Activated effector memory CD4-positive, alpha-beta T cell treated with Interleukin-2 at 50 U/mL for 16 hours (primary cell): ENCODE measurements at places on chromosomes 12 and 14.

DNA sequence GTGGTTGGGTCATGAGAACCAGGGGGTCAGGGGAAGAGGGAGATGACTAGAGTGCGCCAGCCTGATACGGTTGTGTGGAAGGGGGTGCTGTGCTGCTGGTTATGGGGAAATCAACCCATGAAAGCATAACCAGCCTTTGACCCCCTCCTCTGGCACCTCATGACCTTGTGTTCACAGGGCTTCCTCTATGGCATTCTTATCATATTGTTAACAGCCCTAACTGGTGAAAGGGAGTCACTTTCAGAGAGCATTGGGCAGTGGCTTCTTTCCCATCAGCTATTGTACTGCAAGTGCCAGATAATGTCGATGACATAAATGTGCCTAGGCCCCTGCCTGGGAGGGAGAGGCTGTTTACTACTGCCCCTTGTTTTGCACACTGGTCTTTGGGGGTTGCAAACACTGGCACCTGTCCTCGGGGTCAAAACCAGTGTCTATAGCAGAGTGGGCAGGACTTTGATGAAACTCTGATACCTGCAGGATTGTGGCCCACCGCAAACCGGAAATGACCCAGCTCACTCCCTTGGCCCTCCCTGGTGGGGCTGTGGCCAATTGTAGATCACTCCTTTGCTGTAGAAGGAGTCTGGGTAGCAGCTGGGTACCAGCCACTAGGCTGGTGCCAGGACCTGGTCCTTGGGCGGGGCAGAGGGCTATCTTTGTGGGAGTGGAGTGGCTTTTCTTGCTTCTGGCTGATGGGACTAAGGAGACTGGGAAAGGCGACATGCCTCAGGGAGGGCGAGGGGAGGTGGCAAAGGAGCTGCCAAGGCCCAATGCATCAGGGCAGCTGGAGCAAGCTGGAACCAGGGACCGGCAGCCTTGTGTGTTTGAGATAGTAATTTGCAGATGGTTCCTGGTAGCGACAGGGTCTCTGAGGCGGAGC is 634 bp upstream of the TMEM63C start:
- DNase-seq = no peak

DNA sequence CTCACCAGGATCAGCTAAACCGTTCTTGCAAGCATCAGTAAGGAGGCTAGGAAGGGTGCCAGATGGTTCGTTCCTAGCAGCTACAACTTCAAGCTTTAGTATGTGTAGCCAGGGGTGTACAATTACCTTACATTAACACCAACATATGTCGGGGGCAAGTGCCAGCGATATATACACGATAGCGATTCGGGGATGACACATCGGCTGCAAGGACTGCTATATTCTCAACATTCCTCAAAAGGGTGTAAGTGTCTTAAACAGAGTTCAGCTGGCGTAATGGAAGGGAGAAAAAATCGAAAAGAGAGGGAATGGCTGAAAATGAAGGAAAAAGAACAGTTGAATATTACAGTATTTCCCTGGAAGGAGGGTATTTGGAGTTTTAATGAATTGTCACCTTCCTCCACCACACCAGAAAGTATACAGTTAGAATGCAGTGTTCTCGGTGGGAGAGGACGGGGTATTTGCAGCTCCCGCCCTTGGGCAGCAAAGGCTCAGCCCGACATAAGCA is 545 bp downstream of the LIMA1 start:
- no peak for DNase-seq

DNA sequence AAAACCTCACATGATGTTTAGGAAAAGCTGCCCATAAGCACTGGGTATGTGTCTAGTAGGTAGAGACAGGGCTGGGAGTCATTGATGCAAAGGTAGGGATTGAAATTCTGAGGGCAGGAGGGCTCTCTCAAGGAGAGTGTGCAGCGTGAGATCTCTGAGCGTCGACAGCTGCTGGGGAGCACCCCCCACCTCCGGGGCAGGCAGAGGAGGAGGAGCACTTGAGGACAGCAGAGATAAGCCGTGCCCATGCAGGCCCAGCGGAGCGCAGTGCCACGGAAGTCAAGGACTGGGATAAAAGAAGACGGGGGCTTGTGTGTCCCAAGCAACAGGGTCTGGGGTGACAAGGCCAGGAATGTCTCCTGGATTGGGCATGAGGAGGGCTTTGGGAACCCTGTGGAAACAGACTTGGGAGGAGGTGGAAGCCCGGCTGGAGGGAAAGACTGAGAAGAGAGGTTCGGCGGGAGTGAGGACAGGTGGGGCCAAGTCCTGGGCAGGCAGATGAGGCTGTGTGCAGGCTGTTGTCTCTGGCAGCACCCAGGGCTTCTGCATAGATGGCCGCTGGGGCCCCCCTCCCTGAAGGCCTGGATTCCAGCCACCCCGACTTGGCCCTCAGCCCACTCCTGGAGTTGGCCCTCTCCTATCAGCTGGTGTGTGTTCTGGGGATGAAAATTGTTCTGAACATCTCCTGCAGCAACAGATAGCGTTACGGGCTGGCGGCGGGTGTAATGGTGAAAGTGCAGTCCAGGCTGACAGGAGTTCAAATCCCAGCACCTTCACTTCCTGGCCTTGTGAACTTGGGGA is 1.9 kb downstream of the CACNA2D4 start:
- no peak for DNase-seq

DNA sequence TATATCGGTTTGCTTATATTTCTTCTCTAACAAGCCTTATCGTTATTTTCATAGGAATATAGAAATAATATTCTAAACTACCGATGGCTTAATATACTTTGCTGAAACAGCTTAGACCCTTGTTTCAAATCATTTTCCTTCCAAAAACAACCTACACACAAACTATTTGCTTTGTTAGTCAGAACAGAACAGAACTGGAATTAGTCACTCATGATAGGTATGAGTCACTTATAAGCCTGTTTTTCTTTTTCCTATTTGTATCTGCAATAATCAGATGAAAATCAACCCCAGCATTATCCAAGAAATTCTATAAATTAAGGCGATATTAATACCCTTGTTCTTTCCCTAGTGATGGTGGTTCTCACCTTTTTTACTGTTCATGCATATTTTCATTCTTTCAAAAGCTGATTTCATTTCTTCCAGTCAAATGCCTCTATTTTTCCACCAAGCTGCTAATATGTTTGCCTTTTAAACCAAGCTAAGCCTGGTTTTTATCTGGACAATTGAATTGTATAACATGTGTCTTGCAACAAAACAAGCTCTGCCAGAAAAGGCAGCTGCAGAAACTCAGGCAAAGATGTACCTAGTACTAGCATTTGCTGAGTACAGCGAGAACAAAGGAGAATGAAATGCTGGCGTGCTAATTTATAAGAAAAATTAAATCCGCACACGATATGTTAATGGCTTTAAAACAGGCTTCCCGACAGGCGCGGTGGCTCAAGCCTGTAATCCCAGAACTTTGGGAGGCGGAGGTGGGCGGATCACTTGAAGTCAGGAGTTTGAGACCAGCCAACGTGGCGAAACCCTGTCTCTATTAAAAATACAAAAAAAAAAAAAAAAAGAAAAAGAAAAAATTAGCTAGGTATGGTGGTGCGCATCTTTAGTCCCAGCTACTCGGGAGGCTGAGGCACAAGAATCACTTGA is 1418.2 kb downstream of the AACS start:
- DNase-seq = no peak
